HepG2 (cell line): ENCODE measurements at places on chromosomes 7 and 10.

- DNase-seq = no peak
These were observed 37.6 kb downstream of the MICU1 start for GRCh38 chr10:72588266-72588665.

DNA sequence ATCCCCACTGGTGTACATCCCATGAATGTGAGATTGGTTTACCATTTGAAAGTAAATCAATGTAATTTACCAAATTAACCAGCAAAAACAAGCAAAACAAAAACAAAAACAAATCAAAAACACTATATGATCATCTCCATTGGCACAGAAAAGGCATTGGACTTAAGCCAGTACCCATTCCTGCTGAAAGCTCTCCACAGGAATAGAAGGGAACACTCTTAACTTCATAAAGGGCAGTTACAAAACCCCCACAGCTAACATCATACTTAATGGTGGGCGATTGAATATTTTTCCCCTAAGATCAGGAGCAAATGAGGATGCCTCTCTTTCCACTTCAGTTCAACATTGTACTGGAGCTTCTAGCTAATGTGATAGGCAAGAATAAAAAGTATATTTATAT lies 34.1 kb downstream of the PRKG1 start:
- DNase-seq = no peak

- DNase-seq = no peak
These were observed 232.3 kb upstream of the GLI3 start for GRCh38 chr7:42469341-42469740.

DNA sequence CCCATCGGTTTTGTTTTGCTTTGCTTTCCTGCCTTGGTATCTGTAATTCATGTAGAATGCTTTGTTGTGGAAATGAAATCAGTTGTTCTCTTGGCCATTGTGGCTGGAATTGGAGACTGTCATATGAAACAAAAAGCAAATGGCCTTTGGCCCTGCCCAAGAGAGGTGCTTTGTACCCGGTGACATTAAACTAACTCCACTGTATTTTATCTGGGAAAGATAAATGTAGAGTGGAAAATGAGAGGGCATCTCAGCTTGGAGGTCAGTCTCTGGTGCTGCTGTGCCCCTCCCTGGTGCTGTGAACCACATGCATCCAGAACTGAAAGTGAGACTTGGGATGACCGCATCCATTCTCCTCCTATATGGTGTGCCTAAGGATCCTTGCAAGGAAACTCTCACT lies 75.4 kb downstream of the CDK1 start:
- no peak for DNase-seq

- peak; percentile 9 for DNase-seq
These were observed 73.2 kb upstream of the CCAR1 start for GRCh38 chr10:68647672-68648341.

DNA sequence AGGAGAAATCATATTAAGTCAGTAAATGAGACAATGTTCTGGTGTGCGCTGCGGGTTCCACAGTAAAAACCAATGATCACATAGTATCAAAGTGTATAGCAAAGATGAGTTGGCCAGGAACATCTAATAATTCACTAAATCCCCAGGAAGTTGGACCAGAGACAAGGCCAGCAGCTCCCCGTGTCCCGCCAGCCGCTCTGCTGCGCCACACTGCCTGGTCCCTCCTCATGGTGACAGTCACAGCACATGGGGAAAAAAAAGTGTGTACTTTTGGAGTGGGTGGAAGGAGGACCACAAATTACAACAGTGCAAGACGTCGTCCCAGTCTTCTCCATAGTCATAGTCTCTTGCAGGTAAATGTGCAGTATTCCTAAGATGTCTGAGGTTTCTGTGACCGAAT lies 239.0 kb upstream of the RNF32 start:
- no peak for DNase-seq

DNA sequence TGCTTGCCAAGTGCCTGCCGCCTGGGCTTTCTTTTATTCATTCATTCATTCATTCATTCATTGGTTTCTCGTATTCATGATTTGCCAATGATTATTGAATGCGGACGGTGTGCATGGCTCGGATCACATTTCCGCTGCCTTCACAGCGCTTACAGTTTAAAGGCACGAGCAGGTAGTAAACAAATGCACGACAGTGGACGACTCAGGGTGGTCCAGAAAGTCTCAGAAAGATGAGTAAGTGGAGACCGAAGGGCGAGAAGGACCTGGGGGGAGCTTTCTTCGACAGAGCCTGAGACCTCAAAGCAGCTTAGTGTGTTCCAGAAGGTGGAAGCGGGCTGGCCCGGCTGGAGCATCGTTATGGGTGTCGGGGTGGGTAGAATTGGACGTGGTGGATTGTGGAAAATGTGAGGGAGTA lies 506 bp downstream of the MCM10 start:
- no peak for DNase-seq

DNA sequence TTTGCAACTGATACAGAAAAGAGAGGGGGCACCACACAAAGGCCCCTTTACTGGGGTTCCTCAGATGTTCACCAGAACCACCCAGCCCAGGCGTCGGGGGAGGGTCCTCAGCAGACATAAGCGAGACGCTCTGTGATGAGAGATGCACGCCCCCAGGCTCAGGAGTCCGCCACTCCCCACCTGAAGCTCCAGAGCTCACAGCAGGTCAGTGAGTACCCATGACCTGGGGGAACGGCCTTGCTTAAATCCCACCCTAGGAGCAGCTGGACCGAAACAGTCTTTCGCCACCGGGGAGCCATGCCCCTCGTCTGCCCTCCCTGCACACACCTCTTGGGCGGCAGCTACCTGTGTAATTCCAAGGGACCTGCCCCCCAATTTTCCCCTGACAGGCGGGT lies 2.8 kb downstream of the CRYGN start:
- no peak for DNase-seq

GRCh38 chr10:94315975-94316464 lies 46.7 kb downstream of the NOC3L start:
- peak; percentile 67 for DNase-seq

GRCh38 chr10:67790534-67791408 lies 47.2 kb downstream of the DNAJC12 start:
- DNase-seq = no peak
